Renal cortical epithelial cell (primary cell): ENCODE measurements at places on chromosomes 2 and 18. TPM values are rescaled to one million over a fixed set of nuclear protein-coding genes. Genes with fewer than 3 reads are reported as not detected.

Gene STAM2
- 47.3 and 50.0 TPM in 2 replicates for total RNA-seq

GRCh38 chr2:164802095-164802707, 39.4 kb downstream of the COBLL1 start:
- DNase-seq: no peak

- DNase-seq: peak; percentile 72
These were observed 53.4 kb downstream of the SDC1 start for GRCh38 chr2:20171445-20171977.

DNA sequence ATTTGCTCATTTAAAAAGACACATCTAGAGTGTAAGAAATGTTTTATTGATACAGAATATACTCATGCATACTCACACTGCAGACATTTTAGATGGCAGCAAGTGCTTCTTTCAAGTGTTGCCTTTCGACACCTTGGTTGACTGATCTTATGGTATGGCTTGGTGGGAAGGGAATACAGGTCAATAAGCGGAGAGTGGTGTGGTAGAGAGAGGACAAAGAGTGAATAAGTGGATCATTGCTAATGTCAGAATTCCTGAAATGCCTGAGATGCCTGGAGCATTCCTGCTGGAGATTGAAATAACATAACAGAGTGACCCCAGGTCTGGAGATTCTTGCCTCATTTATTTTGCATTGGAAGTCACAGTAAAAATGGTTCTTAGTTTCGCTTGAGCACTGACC, 76.7 kb downstream of the RND3 start:
- peak; percentile 98 for DNase-seq
